Activated T-cell treated with anti-CD3 and anti-CD28 coated beads, Interleukin-2, amount 50 U/mL, for 72 hours (primary cell): ENCODE measurements at places on chromosomes 6 and 20.

- no peak overlapping the region for H3K4me3 ChIP-seq
- peaks cover 19% of the 10 kb centered on the region for H3K27me3 ChIP-seq
- H3K36me3 ChIP-seq, result peaks cover 7% of the 10 kb centered on the region
- no peak for DNase-seq
- peaks cover 17% of the 10 kb centered on the region for H3K4me1 ChIP-seq
- H3K27ac ChIP-seq, result no peak overlapping the region
These were observed 5.1 kb upstream of the SNAP25 start for GRCh38 chr20:10213526-10213925.

DNA sequence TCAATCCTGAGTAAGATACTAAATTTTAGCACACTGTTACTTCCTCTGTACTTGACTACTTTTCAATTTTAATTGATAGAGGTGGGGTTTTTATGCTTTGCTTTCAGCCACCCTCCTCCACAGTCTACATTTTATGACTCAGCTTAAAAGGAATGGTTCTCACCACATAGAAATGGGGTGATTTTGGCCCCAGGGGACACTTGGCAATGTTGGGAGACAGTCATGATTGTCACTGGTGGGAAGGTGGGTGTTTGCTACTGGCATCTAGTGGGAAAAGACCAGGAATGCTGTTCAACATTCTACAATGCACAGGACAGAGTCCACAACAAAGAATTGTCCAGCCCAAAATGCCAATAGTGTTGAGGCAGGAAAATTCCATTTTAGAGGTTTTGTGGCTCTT lies 71.3 kb downstream of the PCSK2 start:
- H3K4me1 ChIP-seq, result no peaks in the 10 kb centered on the region
- H3K36me3 ChIP-seq, result no peaks in the 10 kb centered on the region
- H3K4me3 ChIP-seq, result no peak overlapping the region
- H3K27me3 ChIP-seq, result no peaks in the 10 kb centered on the region
- no peak for DNase-seq
- no peak overlapping the region for H3K27ac ChIP-seq

DNA sequence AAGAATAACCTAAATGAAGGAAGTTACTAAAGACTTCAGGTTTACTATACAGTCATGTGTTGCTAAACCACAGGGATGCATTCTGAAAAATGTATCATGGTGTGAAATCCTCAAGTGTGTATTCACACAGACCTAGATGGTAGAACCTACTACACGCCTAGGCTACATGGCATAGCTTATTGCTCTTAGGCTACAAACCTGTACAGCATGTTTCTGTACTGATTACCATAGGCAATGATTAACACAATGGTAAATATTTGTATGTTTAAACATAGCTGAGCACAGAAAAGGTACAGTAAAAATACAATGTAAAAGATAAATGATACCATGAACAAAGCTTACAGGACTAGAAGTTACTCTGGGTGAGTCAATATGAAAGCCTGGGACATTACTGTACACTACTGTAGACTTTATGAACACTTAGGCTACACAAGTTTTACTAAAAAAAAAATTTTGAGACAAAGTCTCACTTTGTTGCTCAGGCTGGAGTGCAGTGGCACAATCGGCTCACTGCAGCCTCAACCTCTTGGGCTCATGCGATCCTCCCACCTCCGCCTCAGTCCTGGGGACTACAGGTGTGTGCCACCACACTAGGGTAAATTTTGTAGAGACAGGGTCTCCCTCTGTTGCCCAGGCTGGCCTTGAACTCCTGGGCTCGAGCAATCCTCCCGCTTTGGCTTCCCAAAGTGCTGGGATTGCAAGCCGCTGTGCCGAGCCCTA lies 36.0 kb downstream of the ADNP start:
- no peaks in the 10 kb centered on the region for H3K27me3 ChIP-seq
- peaks cover 53% of the 10 kb centered on the region for H3K4me1 ChIP-seq
- no peak for DNase-seq
- peaks cover 37% of the 10 kb centered on the region for H3K36me3 ChIP-seq
- no peak overlapping the region for H3K4me3 ChIP-seq

- DNase-seq, result no peak
- H3K4me1 ChIP-seq, result no peaks in the 10 kb centered on the region
- H3K4me3 ChIP-seq, result no peak overlapping the region
- H3K36me3 ChIP-seq, result peaks cover 2% of the 10 kb centered on the region
- no peaks in the 10 kb centered on the region for H3K27me3 ChIP-seq
These were observed 1424.6 kb upstream of the ADGRB3 start for GRCh38 chr6:67210450-67210849.

- H3K4me3 ChIP-seq, result no peak overlapping the region
- H3K4me1 ChIP-seq, result no peaks in the 10 kb centered on the region
- H3K36me3 ChIP-seq, result no peaks in the 10 kb centered on the region
- DNase-seq, result no peak
- no peak overlapping the region for H3K27ac ChIP-seq
- no peaks in the 10 kb centered on the region for H3K27me3 ChIP-seq
These were observed 35.3 kb upstream of the CDKN1A start for GRCh38 chr6:36642913-36643817.
